ENCODE measurements at places on chromosomes 11 and 22. TPM values are rescaled to one million over a fixed set of nuclear protein-coding genes. Genes with fewer than 3 reads are reported as not detected.

DNA sequence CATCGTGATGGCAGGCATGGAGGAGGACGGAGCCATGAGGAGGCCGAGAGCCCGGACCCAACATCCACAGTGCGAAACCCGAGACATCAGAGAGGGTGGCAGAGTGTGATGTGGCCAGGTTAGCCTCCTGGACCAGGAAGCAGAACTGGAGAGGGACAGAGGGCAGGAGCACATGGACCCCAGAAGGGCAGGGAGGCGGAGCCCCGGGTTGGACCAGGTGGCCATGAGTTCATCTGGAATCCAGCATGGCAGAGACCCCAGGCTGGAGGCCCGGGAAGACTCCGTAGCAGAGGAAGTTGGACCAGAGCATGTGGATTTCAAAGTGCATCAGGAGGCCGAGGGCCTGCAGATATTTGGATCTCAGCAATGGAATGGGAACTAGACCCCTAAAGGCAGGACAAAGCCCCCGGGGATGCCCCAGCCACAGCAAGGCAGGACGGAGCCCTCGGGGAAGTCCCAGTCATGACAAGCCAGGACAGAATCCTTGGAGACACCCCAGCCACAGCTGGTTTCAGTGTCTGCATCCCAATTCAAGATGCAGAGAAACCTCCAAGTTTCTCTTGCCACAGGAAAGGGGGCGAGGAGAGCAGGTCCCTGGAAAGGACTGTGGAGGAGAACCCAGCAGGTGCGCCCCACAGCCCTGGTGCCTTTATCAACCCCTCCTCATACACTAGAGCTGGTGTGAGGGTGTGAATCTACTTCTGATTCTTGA lies 1393.4 kb downstream of the BRD1 start:
- no peak for DNase-seq

CRYBB2 gene
- polyA plus RNA-seq, result not detected

GRCh38 chr11:35919244-35919643 lies 24.6 kb upstream of the LDLRAD3 start:
- DNase-seq, result no peak

GRCh38 chr11:62457478-62457877 lies 38.6 kb downstream of the SCGB1A1 start:
- no peak for DNase-seq

GRCh38 chr11:9868641-9869040 lies 204.8 kb downstream of the SWAP70 start:
- DNase-seq, result no peak

VPREB1 gene
- not detected for polyA plus RNA-seq

DNA sequence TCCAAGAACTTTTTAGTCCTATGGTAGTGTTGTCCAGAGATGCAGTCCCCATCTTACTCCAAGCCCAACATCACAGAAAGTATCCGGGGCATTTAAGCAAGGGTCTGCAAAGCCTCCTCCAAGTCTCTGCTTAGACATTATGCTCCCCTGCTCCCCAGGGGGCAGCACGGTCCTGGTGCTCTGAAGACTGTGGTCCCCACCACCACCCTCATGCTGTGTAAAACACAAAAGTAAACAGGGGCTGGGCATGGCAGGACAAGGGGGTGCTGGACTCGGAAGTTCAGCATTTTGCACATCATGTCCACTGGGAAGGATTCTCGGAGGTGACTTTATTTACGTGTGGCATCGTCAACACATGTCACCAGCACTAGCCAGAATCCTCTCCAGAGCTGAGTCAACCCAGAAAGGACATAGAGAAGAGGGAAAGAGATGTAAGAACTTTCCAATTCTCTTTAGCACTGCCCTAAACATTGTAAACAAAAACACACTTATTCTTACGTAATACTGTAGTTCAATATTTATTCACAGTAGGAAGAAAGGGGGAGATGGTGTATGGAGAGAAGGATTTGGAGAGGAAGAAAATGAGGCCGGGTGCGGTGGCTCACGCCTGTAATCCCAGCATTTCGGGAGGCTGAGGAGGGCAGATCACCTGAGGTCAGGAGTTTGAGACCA lies 37.7 kb downstream of the TCIRG1 start:
- DNase-seq, result no peak

GRCh38 chr22:23744485-23744884 lies 6.4 kb downstream of the ZNF70 start:
- DNase-seq, result no peak

SMTNL1 gene
- not detected for polyA plus RNA-seq

- peak; percentile 88 for DNase-seq
Observed at GRCh38 chr22:36331306-36331911, 56.4 kb downstream of the MYH9 start.

DNA sequence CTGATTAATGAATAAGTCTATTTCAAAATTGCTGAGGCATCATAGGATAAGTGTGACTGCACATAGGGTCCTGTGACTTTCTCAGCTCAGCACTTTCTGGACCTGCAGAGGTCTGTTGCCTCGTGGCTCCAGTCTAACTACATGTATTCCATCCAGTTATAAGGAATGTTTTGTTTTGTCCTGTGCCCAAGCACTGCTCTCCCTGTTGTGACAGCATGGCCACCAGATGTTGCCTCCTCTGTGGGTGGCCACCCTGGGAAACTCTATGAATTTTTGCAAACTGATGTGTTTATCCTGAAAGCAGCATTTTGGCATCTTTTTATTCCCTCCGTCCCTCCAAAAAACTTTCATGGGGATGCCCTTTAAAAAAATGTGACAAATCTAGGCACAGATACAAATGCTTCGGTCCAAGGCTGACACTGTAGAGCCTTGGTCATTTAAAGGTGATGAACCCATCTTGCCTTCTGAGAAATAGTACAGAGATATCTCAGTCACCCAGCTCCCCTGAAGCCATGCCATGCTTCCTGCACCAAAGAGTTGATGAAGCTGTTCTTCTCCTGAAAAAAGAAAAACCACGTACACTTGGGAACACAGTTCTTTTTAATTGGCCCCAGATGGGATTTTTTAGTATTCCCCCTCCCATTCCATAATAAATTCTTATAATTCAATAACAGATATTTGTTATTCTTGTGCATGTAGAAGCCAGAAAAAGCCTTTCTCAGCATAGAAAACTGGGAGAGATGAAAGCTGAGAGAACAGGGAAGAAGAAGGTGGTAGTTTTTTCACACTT lies 72.6 kb downstream of the CCDC34 start:
- no peak for DNase-seq

RBM14 gene
- polyA plus RNA-seq, result 28.1 TPM

Data from right cardiac atrium (tissue), 5 donors.